HFFc6 (cell line): ENCODE measurements at places on chromosomes 11 and 22.

GRCh38 chr11:102121329-102121728 lies 11.1 kb downstream of the YAP1 start:
- DNase-seq, result no peak

- no peak for DNase-seq
Measured at GRCh38 chr11:64475145-64475544, 115.9 kb upstream of the SLC22A12 start.

- no peak for DNase-seq
Measured at GRCh38 chr11:34180040-34180813, 74.8 kb downstream of the NAT10 start.

GRCh38 chr22:35997438-35997837 lies 31.2 kb downstream of the RBFOX2 start:
- peak; percentile 41 for DNase-seq

DNA sequence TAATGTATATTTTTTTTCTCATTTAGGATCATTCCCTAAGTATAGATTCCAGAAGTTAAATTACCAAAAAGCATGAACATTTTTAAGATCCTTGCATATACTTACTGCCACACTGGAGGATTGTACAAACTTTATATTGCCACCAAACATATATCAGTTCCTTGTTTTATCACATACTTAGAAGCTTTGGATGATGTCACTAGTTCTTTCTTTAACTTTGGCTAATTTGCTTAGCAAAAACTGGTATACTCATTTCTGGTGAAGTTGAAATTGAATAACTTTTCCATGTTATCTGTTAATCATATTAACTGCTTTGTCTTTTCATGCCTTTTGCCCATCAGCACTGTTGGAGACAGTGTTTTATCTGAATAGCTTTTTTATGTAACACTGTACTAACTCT lies 31.6 kb upstream of the PRDM10 start:
- no peak for DNase-seq

- DNase-seq, result no peak
Measured at GRCh38 chr11:26764315-26764714, 42.5 kb upstream of the SLC5A12 start.

- DNase-seq, result no peak
Measured at GRCh38 chr11:117786135-117786870, 10.7 kb downstream of the DSCAML1 start.

GRCh38 chr11:105265845-105266244 lies 126.3 kb upstream of the CARD18 start:
- peak; percentile 12 for DNase-seq

GRCh38 chr11:73671701-73672100 lies 25.3 kb downstream of the PLEKHB1 start:
- DNase-seq, result no peak

GRCh38 chr11:44388828-44389657 lies 79.1 kb upstream of the ALX4 start:
- DNase-seq, result no peak

DNA sequence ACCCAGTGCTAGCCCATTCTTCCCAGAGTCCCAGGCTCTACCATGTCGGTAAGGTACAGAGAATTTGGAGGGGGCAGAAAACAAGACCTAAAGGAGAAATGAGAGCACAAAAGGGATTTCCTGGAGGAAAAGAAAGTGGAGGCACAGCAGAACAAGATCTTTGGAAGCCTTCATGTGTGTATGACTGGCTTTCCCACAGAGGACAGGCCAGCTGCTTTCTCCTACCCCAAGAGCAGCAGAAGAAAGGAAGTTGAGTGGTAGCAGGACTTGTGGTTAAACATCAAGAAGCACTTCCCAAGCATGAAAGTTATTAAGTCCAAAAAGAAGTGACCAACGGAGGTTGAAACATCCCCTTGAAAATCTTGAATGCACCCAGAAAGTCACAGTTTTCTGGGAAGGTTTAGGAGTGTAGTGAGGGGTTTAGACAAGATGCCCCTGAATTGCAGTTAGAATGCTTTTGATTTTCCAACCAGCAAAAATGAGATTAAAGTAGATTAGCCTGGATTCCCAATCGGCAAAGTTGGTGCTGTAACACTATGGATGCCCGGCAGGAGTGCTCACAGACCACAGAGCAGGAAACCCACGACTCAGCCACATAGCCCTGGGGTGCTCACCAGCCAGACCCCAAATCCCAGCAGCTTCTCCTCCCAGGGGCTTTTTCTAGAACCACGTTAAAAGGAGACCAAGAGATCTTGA lies 608 bp downstream of the TMPRSS13 start:
- DNase-seq, result no peak

DNA sequence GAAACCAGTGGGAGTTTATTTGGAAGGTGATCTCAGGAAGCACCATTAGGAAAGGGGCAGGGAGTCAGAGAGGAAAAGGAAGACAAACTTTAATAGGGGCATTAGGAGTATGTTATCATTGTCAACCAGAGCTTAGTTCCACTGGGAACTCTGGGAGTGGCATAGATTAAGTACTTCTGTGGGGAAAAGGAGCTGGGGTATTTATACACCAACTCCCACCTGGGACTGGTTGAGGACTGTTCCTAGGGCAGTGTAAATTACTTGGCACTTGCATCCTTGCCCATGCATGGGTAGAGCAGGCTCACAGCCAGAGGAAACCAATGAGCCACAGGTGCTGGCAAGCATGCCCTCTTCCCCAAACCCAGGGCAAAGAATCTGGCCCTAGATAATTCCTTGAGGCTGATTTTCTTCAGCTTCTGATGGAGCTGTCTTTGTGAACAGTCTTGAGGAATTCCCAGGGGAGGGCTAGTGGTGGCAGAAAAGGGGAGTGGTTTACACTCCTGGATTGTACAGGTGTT lies 541.2 kb downstream of the MIAT start:
- DNase-seq, result no peak

GRCh38 chr11:130782361-130783222 lies 133.7 kb downstream of the SNX19 start:
- peak; percentile 51 for DNase-seq

DNA sequence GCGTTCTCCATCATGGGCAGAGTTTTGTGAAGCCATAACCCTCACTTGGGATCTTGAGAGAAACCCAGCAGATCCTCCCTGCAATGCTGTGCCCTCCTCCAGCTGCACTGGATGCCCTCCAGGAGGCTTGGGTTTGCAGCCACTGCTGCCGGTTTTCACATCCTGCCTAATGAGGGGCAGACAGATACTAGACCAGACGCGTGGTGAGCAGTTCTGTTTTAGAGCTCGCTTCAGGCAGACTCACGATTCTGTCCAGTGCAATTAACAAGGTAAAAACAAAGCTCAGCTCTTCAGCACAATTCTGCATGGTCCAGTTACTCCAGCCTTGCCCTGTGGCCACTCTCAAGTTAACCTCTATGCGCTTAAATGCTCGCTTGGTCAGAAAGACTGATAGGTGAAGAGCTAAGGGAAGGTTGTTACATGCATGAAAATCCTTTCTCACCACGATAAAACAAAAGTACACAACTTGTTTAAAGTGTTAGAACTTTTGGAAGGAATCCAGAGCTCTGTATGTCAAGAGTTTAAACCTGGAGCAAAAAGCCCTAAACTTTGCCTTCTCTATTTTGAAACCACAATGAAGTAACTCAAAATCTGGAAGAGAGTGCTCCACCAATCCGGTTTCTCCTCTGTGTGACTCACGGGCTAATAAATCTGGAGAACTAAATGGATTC lies 292.3 kb upstream of the FAT3 start:
- DNase-seq, result peak; percentile 13

- DNase-seq, result no peak
Measured at GRCh38 chr22:25282346-25282670, 62.9 kb downstream of the CRYBB2 start.

DNA sequence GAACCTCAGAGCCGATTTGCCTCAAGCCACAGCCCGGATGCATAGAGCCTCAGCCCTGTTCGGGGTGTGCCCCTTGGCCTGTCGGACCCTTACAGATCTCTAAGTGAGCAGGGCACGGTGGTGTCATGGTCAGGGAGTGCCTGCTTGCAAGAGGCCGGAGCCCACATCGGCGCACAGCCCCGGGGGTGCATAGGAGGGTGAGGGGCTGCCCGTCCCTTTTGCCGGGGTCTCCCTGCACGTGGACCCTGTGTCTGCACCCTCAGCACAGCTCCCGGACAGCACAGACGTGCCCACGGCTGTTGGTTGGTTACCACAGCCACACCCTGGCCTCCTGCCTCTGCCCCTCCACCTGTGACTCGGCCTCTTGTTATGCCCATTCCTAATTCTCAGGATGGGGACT lies 6.5 kb downstream of the RAB36 start:
- DNase-seq, result no peak

- no peak for DNase-seq
Measured at GRCh38 chr22:47484960-47485569, 722.6 kb downstream of the TBC1D22A start.

DNA sequence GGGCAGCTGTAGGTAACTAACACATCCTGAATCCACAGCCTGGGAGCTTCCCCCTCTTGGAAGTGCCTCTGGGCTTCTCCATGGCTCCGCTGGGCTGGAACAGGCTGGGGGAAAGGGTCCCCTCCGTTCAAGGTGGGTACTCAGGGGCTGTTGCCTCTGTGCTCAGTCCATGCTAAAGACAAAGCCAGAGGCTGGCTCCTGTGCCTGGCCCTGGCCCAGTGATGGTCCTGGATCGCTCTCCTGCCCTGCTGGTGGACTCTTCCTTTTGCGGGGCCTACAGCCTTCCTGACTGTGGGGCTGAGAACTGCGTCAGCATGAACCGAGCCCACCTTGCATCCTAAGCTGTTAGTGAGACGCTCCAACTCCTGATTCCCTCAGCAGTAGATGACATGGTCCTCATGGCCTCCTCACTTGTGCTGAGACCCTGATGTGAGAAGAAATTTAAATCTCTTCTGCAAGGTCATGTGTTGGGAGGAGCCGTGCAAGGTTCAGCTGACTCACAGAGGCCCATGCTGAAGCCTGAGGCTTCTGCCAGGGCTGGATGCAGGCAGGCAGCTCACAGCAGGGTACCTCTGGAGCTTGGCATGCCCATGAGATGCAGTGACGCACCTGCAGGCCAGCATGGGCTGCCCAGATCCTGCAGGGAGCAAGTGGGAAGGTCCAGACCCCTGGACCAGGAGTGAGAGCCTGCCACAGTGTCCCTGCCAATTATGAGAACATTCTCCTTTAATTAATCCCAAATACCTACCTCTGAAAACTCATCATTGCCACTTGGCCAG lies 1285.5 kb downstream of the TBC1D22A start:
- no peak for DNase-seq

GRCh38 chr11:45860348-45860747 lies 13.1 kb downstream of the CRY2 start:
- DNase-seq, result no peak
